Brain (organoid and tissue), 16 donors: ENCODE measurements at places on chromosomes 5 and 9. TPM values are rescaled to one million over a fixed set of nuclear protein-coding genes. Genes with fewer than 3 reads are reported as not detected.

The SPOCK1 gene
- 134 TPM for polyA plus RNA-seq

The CTSL gene
- 32.4 TPM for polyA plus RNA-seq

The SMIM27 gene
- 44.9 TPM for polyA plus RNA-seq

The CKMT2 gene
- 5.3 TPM for polyA plus RNA-seq
